ENCODE measurements at places on chromosomes 2 and 18. TPM values are rescaled to one million over a fixed set of nuclear protein-coding genes. Genes with fewer than 3 reads are reported as not detected.
A peak's percentile ranks its signal among the peaks of the same experiment; 100 is the strongest.

The KCNG2 gene
- not detected for total RNA-seq

The SRSF7 gene
- total RNA-seq, result 49.7 TPM

The AQP12B gene
- not detected for total RNA-seq

The IL1A gene
- total RNA-seq, result not detected

The WDFY1 gene
- 13.4 TPM for total RNA-seq

The TEKT4 gene
- total RNA-seq, result 0.16 TPM

The LDLRAD4 gene
- total RNA-seq, result 29.6 TPM

DNA sequence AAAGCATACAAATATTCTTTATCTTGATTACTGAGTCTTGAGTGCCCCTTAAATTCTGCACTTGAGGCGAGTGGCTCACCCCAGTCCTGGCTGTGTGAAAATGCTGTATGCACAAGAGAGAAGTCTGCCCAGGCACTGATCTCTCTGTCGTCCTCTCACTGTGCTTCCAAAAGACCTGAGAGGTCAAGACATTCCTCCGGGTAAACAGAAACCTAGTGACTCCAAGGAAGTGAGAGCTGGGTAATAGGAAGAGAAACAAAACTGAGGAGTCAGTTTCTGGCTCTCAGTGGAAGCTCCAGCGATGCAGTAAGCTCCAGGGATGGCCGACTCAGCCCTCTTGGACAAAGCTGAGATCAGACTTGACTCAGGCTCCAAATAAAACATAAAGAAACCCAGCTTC lies 70.9 kb downstream of the AAK1 start:
- no peak for DNase-seq

DNA sequence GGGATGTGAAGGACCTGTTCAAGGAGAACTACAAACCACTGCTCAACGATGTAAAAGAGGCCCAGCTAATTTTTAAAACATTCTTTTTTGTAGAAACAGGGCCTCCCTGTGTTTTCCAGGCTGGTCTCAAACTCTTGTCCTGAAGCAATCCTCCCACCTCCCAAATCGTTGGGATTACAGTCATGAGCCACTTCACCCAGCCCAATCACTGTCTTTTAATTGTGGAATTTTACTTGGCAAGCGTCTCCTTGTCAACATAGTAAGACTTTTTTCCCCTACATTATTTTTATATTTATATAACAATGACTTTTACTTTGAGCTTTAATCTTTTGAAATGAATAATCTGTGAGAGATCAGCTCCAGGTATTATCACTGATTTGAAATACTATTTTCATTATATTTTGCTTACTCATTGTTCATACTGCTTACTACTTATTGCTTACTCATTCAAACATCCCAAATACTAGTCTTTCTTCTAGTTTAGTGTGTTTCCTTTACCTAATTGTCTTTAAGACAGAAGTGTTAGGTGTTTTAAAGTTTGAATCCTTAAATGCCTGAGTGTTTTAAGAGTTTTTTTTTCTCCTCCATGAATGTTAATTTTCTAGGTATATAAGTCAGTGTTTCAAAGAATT lies 48.9 kb downstream of the PTPN4 start:
- no peak for DNase-seq

DNA sequence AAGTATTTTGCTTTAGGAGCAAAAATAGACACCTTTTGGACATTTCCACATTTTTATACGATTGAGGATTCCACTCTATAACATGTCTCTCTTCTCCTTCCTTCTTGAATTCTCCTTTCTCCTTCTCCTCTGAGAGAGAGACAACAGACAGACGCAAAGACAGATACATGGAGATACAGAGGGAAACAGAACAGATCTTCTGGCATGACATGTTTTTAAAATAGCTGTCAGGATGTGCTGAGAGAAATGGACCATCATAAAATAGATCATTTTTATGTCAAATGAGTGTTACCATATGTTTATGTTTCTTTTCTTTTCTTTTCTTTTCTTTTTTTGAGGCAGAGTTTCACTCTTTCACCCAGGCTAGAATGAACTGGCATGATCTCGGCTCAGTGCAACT lies 44.4 kb upstream of the ZNF532 start:
- DNase-seq, result no peak

DNA sequence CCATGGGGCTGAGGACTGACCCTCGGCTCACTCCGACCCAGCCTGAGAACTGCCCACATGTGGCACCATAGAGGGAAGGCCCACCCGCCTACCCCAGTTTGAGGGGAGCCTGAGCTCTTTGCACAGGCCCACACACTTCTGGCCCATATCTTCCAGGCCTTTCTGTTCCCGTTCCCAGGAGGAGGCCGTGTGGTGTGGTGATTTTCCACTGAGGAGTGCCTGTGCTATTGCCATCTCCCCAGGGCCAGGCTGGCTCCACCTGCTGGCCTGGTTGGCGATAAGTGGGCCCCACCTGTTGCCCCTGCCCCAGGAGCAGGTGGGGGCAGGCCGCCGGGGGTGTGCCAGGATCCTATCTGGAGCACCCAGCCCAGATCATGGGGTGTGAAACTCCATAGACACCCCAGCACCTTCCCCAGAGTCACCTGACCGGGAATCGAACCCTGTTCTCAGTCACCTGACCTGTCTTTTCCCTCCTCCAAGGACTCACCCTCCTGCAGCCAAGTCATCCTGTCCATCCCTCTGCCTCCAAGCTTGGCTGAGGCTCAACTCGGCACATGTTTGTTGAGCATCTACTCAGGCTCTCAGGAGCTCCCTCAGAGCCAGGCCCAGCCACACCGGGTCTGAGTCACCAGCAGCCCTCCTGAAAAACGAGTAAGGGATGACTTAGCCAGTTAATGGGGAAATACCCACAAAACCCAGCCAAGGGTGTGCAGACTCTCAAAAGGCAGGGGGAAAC lies 120.1 kb downstream of the CYP26B1 start:
- no peak for DNase-seq

- no peak for DNase-seq
Observed at GRCh38 chr18:41761333-41762018, 193.6 kb upstream of the PIK3C3 start.

DNA sequence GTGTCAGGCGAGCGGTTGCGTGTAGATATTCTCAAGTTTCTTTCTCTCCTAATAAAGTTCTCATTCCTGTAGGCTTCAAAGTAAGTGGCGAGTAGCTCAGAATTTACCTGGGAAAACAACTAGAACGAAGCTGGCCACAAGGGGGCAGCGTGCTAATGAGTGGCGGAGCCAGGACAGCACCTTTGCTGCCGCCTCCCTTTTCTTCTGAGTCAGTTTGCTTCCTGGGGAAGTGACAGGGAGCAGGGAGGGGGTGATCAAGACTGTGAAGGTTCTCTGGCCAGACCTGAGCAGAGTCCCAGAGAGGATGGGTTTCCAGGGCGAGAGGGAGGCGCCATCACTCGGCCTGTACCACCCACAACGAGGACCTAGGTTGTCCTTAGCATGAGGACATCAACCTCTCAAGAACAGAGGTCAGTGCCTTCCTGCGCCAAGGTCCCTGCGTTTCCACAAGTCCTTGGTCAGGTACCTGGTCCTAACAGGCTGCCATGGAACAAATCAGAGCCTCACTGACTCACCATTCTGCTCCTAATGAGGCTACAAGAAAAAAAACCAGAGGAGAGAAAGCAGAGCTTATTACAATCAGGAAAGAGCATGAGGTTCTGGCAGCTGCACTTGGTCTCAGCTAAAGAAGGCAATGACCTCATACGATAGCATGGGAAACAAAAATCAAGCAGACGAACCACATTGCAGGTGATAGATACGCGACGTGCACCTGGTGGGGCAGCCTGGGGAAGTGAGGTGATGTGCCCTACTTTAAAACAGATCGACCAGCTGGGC lies 98.7 kb downstream of the PLB1 start:
- peak; percentile 94 for DNase-seq

DNA sequence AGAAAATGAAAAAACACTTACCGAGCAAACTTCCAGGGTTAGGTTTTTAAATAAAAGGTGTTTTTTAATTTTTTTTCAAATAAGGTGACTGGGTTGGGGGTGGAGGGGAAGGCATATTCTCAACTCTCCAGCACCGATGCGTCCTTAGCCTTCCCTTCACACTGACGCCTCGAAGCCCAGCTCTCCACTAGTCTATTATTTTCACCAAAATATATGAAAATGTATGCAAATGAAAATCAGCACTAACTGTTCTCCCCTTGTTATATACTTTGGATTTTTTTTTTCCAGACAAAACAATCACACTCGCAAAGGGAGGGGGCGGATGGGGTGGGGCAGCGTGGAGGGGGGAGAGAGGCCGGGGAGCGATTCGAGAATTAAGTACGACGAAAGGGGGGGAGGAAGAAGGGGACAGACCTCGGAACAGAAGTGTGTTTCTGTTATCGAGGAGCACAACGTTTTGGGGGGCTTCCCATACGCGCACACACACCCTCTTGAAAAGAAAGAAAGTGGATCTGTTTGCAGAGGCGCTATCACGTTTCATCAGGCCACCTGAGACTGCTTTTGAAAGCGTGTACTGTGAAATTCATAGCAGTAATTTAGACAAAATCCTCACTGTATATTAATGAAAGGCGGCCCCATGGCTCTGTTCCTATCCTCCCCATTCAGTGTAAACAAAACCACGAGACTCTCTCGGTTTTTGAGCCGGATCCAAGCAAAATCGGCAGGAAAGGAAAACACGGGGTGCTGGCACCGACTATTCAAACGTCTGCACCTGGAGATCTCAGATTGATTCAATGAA lies 2.4 kb upstream of the POU3F3 start:
- DNase-seq, result no peak

DNA sequence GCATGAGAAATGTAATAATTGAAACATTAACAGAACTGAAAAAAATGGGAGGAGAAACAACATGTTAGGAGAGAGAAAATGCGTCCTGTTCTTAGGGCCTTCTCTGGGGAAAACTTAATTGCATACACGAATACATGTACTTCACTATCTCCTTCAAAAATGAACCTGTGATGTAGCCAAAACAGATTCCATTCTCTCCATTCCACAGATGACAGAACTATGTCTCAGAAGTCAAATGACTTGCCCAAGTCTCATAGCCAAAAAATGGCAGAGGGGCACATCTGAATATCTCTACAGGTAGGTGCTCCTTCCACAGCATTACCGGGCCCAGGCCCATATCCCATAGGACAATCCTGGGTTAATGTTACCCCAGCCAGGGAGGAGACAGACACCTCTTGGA lies 3.9 kb upstream of the DCTN1 start:
- no peak for DNase-seq

- no peak for DNase-seq
Observed at GRCh38 chr2:48885841-48886240, 130.3 kb upstream of the LHCGR start.

- no peak for DNase-seq
Observed at GRCh38 chr2:186467421-186467820, 18.6 kb upstream of the ZC3H15 start.

GRCh38 chr2:62042400-62042799 lies 136.9 kb downstream of the COMMD1 start:
- DNase-seq, result no peak

- DNase-seq, result no peak
Observed at GRCh38 chr2:40123746-40124145, 328.1 kb downstream of the SLC8A1 start.

DNA sequence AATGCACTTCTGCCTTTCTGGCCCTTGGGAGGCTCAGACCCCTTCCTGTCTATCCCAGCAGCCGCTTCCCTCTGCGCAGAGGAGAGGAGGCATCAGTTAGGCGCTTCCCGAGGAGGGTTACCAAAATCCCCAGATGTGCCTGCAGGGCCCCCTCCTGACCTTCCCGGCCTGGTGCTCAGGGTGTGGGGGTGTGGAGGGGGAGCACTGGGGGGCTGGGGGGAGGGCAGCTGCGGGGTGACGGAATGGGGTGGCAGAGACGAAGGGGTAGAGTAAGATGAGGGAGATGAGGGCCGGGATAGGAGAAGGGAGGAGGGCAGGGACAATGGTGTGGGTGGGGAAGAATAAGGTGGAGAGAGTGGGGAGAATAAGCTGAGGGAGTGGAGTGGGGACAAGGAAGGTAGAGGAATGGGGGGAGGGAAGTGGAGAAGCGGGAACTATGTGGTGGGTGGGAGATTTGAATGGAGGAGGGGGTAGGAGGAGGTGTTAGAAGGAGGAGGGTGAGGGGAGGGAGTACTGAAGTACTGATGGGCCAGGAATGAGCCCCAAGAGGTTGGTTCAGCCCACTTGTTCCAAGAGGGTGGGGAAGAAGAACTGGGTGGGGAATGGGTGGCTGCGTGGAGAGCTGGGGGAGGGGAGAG lies 6.5 kb upstream of the ZAP70 start:
- no peak for DNase-seq

DNA sequence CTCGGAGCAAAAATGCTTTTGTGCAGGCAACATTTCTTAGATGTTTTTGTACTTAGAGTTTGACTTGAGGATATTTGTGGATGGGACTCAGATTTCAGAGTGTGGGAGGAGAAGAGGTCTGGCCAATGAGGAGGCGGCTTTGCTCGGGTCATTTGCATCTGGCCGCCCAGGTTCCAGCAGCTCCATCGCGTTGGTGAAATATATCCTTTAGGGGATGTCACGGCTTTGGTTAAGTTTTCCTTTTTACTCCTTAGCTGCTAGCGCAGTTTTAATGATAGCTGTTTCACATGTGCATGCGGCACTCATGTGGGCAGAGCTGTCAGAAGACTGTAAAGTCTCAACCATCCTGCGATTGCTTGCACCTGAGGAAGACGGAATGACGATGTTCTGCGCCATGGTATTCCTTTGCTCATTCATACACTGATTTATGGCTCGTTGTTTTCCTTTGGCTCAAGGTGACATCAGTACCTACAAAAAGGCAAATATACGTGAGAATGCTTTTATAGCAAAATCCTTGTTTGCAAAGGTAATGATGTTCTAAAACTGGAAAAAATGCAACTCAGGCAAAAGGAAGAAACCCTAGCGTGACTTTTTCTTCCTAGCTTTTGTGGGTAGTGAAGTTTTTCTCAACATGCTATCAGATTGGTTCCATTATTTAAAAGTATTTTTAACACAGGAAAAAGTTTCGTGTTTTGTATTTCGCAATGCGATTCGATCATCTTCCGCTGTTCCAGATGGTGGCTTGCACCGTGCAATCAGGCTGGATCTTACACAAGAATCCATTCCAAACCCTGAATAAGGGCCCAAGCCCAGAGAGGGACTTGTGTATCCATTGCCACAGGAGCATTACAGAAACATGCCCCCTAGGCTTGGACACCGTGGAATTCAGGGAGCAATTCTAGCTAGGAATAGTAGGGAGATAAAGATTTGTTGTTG lies 70.5 kb upstream of the ZNF516 start:
- peak; percentile 81 for DNase-seq

GRCh38 chr18:38262661-38263060 lies 697.1 kb upstream of the CELF4 start:
- no peak for DNase-seq

- DNase-seq, result no peak
Observed at GRCh38 chr2:38180754-38181153, 104.8 kb upstream of the CYP1B1 start.

DNA sequence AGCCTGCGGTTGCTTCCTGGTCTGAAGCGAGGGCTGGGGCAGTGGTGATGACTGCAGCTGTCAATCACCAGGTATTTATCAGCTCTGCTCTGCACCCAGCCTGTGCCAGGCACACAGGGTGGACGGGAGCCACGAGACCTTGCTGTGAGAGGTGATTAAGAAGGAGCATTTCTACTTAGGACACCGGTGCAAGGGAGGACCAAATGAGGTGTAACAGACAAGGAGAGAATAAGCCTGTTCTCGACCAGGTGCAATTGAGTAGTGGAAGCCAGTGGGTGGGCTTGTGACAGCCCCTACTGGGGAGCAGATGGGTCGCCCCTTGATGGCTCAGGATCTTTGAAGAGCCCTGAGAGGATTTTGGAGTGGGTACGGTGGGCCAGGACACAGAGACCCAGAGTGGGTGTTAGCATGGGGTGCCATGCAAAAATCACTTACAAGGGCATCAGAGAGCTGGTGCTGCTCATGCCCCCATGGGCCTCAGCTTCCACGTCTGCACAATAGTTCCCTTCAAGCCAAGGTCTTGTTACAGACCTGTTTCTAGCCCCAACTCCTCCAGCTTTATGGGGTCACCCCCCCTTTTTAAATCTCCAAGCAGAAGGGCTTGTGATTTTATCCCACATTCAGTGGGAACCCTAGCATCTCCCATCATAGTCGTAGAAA lies 24.6 kb downstream of the GPR55 start:
- no peak for DNase-seq
